ENCODE measurements at places on chromosomes 4 and X.
A peak's percentile ranks its signal among the peaks of the same experiment; 100 is the strongest.

GRCh38 chr4:48047421-48047844 lies 30.9 kb downstream of the NIPAL1 start:
- peak; percentile 62 for DNase-seq

DNA sequence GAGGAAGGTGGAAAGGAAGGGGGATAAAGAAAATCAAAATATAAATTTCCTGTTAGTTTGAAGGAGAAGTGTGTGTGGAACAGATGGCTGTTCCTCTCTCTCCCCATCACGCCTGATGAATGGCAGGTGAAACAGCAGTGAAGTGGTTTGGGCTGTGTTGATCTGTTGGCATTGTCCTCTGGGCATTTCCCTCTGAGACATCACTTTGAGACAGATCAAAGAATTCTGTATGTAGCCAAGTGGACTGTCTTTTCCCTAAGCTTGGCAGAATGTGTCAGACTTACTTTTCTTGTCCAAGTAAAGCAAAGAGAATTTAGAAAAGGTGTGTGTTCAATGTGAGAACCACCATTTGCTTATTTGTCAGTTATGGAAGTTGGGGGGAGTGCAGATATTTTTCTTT lies 47.5 kb downstream of the SEPTIN11 start:
- DNase-seq: no peak

- peak; percentile 16 for DNase-seq
These were observed 174.7 kb upstream of the GPRIN3 start for GRCh38 chr4:89482251-89482650.

DNA sequence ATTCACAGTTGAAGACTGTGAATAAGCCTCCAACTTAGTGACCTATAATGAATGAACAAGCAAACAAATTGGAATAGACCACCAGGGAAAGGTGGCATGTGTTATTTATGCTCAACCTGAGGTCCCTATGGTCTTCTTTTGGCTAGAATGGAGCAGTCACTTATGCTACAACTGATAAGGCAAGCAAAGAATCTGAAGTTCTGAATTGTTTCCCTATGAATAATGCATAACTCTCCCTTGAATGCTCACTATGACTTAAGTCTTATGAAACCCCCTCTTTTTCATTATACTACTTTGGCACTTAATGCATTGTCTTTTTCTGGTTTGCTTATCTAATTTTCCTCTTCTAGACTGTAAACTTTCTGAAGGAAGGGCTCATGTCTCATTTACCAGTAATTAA lies 2.6 kb downstream of the GIMD1 start:
- no peak for DNase-seq

DNA sequence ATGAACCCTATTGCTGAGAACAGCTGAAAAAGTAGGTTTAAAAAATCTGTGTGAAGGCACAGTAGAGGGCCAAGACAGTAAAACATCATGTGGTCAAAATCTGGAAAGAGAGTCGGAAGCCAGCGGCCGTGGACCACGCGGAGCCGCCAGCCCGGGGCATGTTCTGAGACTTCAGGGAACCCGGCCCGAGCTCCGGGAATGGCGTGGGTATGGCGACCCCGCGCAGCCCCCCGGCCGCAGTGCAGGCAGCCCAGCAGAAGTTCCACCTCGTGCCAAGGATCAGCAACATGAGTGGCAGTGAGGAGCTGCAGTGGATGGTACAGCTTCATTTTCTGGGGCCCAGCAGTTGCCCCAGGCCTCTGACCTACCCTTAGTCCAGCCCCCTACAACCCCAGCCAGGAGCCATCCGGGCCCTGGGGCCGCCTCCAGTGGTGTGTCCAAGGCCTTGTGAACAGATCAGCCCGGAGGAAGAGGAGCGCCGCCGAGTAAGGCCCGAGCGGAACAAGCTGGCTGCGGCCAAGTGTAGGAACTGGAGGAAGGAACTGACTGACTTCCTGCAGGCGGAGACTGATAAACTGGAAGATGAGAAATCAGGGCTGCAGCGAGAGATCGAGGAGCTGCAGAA lies 94.2 kb downstream of the LARP1B start:
- DNase-seq: no peak

DNA sequence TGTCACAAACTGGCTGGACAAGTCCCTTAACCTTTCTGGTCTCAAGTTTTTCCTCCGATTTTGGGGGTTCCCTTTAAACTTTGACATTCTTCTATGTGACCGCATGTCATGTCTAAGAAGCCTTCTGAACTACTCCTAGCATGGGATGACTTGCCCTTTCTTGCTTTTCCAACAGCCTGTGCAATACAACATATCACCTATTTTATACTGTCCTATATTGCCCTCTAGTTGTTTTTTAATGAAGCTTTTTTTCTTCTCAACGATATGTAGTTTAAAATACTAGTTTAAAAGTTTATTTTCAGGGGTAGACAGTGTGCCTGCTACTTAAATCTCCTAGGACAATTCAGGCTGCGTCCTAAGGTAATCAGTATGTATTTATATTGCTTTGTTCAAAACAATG lies 1.0 kb upstream of the IGBP1 start:
- DNase-seq: peak; percentile 6

DNA sequence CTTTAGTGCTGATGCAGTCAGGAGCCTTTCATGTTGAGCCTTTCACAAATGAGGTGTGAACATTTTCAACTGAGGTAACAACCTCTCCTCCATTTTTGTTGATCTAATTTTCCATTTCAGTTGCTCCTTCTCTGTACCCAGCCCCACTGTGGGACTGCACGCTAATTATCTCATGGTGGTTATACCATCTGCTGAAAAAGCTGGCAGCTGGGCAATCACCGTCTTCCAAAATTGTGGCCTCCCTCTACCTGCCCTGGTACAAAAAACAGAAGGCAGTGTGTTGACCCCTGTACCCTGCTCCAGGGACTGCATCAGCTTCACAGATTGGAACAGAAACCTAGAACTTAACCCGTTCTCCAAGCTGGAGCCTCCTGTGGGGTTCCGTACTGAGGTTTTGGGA lies 72.4 kb upstream of the LONRF3 start:
- no peak for DNase-seq

GRCh38 chrX:11557120-11557519 lies 108.6 kb downstream of the ARHGAP6 start:
- no peak for DNase-seq

- DNase-seq: no peak
These were observed 16.7 kb upstream of the CXorf38 start for GRCh38 chrX:40663880-40664630.

GRCh38 chr4:3573131-3573530 lies 40.9 kb upstream of the LRPAP1 start:
- DNase-seq: no peak

- no peak for DNase-seq
These were observed 143.0 kb downstream of the RASL11B start for GRCh38 chr4:53005149-53005546.

GRCh38 chrX:133994576-133994975 lies 9.2 kb upstream of the GPC3 start:
- DNase-seq: no peak

DNA sequence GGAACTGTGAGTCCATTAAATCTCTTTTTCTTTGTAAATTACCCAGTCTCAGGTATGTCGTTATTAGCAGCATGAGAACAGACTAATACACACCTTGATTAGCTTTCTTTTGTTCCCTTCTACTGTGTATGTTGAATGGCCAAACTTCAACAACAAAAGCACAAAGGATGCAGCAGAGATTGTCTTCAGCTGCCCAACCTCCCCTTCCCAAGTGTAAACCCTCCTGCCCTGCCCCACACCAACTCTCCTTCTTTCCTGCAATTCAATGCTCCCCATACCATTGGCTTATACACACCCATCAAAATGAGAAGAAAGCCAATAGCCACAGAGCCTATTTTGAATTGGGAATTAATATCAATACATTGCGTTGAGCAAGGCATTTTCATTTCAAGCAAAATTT lies 27.8 kb downstream of the ANOS1 start:
- DNase-seq: no peak

DNA sequence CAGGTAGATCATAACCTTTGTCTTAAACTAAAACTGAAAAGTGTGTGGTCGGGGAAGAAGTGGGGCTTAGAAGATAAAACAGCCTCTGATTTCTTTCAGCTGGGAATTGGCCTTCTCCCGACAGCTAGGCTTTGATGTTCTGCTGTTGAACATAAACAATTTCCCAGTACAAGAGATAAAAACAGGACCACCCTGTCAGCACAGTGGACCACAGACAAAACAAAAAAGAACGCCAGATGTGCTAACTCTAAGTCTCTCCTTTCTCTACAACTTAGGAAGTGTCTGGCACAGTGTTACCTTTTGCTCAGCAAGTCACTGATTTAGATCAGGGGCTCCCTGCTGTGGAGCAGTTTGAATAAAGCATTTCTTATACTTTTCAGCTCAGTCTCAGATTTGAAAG lies 87.5 kb upstream of the UXT start:
- DNase-seq: no peak

GRCh38 chr4:73317092-73317491 lies 58.5 kb upstream of the ANKRD17 start:
- DNase-seq: no peak

GRCh38 chrX:55007656-55008055 lies 7.5 kb downstream of the APEX2 start:
- no peak for DNase-seq

- DNase-seq: peak; percentile 25
These were observed 132.4 kb upstream of the USP9X start for GRCh38 chrX:40952855-40953254.

DNA sequence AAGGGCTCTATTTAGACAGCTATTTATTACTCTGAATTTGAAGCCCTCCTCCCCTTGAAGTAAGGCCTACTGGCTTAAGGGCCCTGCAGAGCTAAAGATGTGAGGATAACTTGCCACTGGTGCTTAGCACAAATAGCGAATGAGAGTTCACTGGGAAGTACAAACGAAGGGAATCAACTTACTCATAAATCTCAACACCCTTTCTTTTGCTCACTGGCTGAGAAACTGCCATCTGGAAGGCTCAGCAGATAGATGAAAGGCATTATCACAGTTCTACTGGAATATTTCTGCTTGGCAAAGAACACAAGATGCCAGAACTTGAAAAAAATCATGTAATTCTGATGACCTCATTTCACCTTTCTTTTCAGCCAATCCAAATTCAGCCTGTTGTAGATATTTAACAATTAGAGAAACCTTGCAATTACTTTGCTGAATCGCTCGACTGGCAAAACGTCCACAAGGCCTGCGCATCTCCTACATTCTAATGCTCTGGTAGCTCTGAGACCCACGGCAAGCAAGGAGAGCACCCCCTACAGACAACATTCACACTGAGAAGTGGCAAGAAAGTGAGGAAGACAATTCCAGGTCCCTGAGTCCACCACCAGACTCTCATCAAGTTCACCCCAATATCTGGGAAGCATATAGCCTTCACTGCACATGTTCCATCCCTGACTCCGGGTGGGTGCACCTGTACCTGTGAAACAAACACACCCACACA lies 27.5 kb downstream of the TSPAN5 start:
- no peak for DNase-seq

GRCh38 chr4:97786306-97786920 lies 356.9 kb downstream of the STPG2 start:
- no peak for DNase-seq

- no peak for DNase-seq
These were observed 105.1 kb upstream of the LIMCH1 start for GRCh38 chr4:41432881-41433280.

- no peak for DNase-seq
These were observed at the start of gene RUFY3 for GRCh38 chr4:70721747-70722146. Gene RUFY3 (plus strand): TSS chr4:70721964. CDS start chr4:70722574, 610 bp downstream.

DNA sequence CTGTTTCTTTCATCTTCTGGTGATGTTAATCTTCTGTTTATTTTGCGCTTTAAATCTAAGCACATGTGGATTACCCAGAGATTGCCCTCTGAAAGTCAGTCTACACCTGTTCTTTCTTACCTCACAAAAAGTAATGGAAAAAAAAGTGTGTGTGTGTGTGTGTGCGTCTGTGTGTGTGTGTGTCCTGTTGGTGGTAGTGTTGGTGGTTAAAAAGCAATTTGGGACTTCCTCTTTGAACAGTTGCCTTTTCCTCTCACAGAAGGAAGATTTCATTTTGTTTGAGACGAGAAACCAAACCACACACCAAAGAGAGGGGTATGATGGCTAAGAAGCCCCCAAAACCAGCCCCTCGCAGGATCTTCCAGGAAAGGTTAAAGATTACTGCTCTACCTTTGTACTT lies at the start of gene STAP1:
STAP1 (plus strand) TSS at position 235 of the 400 bp plus-strand sequence; CDS start at position 318, 83 bp downstream.
- peak; percentile 60 for DNase-seq

GRCh38 chrX:119145241-119145653 lies 17.6 kb upstream of the KIAA1210 start:
- no peak for DNase-seq

DNA sequence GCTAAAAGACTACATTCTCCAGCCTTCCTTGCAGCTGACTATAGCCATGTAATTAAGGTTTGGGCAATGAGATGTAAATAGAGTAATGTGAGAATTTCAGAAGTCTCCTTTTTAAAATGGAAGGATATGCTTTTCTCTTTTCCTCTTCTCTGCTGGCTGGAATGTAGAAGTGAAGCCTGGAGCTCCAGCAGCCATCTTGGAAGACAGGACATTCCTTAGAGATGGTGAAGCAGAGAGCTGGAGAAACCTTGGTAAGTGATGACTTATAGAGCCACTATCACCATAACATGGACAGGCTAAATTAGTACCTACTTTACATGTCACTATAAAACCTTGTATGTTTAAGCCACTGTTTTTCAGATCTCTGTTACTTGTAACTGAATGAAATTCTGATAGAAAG lies 48.0 kb downstream of the RASL11B start:
- DNase-seq: no peak

DNA sequence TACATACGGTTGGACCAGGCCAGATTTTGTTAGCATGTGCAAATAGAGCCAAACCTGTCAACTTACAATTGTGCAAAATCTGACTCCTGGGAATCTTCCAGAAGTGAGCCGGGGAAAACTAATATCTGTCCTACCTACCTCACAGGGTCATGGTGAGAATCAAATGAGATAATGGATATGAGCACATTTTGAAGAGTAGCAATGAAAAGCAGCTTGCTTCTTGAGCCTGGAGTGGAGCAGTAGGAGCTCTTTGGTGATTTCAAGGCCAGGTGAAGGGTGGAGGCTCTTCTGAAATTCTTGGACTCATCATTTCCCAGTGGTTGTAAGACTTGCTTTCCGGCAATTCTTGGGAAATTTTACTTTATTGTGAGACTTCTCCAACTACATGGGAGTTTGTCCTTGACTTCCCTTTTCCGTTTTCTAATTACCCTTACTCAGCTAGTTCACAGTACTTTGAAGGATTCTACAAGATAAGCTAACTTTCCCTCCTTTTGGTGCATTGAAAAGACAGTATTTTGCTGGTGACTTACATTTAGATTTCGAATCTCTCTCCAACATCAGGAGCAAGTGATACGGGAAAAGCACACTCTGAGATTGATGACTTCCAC lies 12.2 kb downstream of the PLAC1 start:
- no peak for DNase-seq

DNA sequence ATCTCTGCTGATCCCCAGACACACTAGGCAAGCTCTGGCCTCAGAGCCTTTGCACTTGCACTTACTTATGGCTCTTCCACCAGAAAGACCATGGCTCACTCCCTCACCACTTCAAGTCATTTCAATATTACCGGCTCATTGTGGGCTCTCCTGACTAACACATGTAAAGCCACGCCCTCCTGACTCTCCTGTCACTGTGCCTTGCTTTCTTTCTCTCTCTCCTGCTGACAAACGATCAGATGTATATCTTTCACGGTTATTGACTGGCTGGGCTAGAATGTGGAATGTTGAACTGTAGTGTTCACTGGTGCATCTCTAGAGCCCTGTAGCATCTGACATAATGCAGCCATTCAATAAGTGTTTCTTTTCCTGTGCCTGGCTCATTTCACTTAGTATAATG lies 425.1 kb downstream of the RAB28 start:
- DNase-seq: no peak

GRCh38 chr4:127084666-127085065 lies 548.1 kb upstream of the INTU start:
- DNase-seq: no peak

Data from CD4-positive, alpha-beta T cell treated with Interleukin-4 for 1 hour (primary cell).